Stimulated activated CD8-positive, alpha-beta memory T cell treated with anti-CD3 and anti-CD28 coated beads, Interleukin-12 subunit alpha, Interleukin-12 subunit beta, amount 100 ng/mL, for 1 hour (primary cell): ENCODE measurements at places on chromosomes 2 and 18.

GRCh38 chr2:207480521-207481040, 49.2 kb upstream of the CREB1 start:
- no peak for DNase-seq

GRCh38 chr2:230742781-230743180, 30.1 kb downstream of the CAB39 start:
- DNase-seq = no peak

DNA sequence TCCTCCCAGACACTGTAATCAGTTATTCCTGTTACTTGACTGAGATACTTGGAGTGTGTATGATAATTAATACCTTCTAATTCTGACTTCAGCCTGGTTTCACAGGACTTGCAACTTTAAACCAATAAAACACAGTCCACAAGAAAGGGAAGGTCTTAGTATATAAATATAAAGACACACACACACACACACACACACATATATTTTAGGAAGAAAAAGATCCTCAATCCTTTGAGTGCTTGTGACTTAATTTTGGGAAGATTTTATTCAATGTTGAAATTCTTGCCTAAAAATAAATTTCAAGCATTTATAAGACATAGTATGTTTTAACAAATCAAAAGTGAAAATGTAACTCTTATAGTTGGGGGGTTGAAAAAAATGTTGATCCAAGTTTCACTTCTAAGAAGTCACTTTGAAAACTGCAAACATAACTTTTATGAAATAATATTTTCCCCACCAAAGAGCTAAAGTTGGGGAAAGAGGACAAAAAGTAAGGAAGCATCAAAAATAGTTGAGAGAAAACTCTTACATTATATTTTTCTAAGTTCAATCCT, 824 bp upstream of the VPS54 start:
- no peak for DNase-seq

- DNase-seq = no peak
These were observed 558.3 kb upstream of the GCFC2 start for GRCh38 chr2:76268902-76269620.
